SK-N-DZ (cell line): ENCODE measurements at places on chromosomes 1 and 21.
A peak's percentile ranks its signal among the peaks of the same experiment; 100 is the strongest.

DNA sequence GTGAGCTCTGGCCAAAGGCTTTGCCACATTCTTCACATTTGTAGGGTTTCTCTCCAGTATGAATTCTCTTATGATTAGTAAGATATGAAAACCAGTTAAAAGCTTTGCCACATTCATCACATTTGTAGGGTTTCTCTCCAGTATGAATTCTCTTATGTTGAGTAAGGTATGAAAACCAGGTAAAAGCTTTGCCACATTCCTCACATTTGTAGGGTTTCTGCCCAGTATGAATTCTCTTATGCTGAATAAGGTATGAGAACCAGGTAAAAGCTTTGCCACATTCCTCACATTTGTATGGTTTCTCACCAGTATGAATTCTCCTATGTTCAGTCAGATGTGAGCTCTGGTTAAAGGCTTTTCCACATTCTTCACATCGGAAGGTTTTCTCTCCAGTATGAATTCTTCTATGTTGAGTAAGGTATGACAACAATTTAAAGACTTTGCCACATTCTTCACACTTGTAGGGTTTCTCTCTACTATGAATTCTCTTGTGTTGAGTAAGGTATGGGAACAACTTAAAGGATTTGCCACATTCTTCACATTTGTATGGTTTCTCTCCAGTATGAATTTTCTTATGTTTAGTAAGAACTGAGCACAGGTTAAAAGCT, 20.7 kb downstream of the ZNF695 start:
- DNase-seq = no peak

GRCh38 chr1:217228689-217229088, 402.2 kb downstream of the GPATCH2 start:
- DNase-seq = no peak

- no peak for DNase-seq
These were observed 22.9 kb downstream of the SAMSN1 start for GRCh38 chr21:14523234-14523633.

- no peak for DNase-seq
These were observed 64.6 kb downstream of the LHX8 start for GRCh38 chr1:75198761-75199160.

DNA sequence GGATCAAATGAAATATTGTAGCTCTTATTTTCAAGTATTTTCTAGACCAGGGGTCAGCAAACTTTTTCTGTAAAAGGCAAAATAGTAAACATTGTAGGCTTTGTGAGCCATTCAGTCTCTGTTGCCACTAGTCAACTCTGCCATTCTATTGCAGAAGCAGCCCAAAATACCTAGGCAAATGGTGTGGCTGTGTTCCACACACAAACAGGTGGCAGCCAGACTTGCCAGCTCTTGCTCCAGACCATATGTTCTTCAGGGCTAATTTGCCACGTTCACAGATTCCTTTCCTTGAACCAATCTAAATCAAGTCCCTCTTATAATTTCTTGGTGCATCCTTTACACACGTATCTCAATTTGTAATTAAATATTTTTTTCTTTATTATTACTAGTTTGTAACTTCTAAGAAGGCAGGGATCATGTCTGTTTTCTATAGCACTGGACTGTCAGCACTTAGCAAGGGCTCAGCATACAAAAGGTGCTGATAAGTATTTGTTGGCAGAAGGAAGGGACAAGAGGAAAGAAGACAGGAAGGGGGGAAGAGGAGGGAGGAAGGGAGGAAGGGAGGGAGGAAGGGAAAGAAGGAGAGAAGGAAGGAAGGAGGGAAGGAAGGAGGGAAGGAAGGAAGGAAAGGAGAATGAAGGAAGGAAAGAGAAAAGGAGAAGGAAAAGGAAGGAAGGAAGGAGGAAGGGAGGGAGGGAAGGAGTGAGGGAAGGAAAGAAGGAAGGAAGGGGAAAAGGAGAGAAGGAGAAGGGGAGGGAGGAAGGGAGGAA, 106.5 kb upstream of the EDEM3 start:
- no peak for DNase-seq

DNA sequence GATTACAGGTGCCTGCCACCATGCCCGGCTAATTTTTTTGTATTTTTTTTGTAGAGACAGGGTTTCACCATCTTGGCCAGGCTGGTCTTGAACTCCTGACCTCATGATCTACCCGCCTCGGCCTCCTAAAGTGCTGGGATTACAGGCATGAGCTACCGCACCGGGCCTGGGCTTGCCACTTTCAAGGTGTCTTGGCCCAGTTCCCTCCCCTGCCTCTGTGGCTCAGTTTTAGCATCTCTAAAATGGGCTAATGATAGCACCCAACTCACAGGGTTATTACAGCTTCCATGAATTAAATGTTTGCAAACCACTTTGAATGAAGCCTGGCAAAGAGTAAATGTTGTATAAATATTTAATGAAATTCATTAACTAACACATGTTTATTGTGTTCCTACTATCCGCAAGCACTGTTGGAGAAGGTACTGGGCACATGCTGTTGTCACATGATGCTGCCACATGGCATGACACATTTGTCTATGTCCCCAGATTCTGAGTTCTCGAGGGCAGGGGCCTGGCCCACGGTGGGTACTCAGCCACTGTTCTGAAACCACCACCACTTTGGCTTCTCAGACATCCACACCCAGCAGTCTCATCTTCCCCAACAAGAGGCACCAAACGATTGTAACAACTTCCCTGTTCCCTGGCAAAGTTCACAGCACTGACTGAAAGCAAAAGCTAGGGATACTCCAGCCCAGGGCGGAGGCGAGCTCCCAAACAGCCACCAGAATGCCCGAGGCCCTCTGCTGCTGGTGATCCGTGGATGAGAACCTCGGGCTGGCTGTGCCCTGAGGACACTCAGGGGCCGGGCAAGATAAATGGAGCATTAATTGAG, 9.7 kb downstream of the IFFO2 start:
- DNase-seq = no peak

- DNase-seq = peak; percentile 52
These were observed 6.4 kb upstream of the C1orf159 start for GRCh38 chr1:1122078-1122811.

DNA sequence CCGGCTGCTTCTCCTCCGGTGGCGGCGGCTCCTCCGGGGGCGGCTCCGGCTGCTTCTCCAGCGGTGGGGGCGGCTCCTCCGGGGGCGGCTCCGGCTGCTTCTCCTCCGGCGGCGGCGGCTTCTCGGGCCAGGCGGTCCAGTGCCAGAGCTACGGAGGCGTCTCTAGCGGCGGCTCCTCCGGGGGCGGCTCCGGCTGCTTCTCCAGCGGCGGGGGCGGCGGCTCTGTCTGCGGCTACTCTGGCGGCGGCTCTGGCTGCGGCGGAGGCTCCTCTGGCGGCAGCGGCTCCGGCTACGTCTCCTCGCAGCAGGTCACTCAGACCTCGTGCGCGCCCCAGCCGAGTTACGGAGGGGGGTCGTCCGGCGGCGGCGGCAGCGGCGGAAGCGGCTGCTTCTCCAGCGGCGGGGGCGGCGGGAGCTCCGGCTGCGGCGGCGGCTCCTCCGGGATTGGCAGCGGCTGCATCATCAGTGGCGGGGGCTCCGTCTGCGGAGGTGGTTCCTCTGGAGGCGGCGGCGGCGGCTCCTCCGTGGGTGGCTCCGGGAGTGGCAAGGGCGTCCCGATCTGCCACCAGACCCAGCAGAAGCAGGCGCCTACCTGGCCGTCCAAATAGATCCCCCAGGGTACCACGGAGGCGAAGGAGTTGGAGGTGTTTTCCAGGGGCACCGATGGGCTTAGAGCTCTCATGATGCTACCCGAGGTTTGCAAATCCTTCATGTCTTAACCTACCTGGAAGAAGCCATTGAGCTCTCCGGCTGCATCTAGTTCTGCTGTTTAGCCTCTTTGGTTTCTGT, 2.0 kb downstream of the LORICRIN start:
- no peak for DNase-seq

GRCh38 chr1:156012051-156012817, 8.5 kb downstream of the SSR2 start:
- no peak for DNase-seq

GRCh38 chr1:94006604-94007003, 97.4 kb upstream of the GCLM start:
- no peak for DNase-seq

GRCh38 chr1:221829327-221830015, 87.6 kb upstream of the DUSP10 start:
- DNase-seq = no peak

DNA sequence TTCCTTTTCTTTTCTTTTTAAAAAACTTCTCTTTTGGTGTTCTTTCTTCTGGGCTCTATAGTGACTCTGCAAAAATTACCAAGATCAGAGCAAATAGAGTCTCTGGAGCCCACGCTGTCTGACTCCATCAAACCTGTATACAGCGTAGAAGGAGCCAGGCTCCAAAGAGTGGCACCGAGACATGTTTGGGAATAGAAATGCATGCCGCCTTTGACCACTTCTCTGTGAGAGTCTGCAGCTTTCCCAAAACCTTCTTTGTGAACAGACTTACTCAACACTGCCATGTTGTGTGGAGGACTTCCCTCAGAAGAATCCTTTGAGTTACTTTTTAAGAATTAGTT, 55.3 kb downstream of the GORAB start:
- no peak for DNase-seq

GRCh38 chr1:166673722-166674121, 165.6 kb upstream of the POGK start:
- no peak for DNase-seq

DNA sequence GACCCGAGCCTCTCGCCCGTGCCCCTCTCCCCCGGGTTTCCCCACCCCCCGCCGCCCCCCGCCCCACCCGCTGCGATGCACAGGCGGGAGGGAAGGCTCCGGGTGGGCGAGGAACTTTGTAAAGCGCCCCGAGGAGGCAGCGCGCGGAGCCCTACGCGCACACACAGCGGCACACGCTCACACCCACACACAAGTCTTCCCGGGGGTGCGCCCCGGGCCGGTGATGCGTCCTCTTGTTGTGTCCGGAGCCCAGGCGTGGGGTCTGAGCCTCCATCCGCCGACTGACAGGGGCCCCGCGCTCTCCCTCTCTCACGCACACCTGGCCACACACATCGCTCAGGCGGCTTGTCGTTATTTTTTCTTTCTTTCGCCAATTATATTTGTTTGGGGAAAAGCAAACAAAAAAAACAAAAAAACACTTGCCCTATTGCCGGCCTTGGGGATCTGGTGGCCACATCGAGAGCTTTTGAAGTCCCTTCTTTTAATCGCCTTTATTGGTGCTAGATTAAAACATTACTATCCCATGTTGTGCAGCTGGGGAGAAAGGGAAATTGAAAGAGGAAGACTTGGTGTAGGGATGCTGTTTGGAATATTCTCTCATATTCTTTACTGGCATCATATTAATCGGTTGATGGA, 770 bp downstream of the NTNG1 start:
- peak; percentile 35 for DNase-seq
